Muscle of leg (tissue), 16 donors: ENCODE measurements at places on chromosomes 16 and 17. TPM values are rescaled to one million over a fixed set of nuclear protein-coding genes. Genes with fewer than 3 reads are reported as not detected.

The RRAD gene
- polyA plus RNA-seq = 10.7 TPM

The RNF157 gene
- 11.1 TPM for polyA plus RNA-seq

- DNase-seq = no peak
Measured at GRCh38 chr16:8648877-8649276, 25.5 kb upstream of the ABAT start.

DNA sequence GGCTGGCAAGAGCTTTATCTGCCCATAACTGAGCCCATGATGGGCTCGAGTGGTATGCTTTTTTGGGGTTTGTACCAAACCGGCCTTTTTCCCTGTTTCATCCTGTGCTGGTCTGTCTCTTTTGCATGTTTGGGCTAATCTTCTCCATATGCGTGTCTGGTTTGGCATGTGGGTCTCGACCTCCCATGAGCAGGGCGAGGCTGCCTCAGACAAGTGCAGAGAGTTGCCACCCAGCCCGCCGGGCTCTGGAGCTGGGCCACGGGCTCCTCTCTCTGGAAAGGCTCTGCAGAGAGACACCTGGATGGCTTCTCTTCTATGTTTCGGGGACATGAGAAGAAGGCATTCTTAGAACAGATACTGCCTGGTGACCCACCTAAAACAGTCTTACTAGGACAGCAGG is 67.8 kb upstream of the TBX2 start:
- no peak for DNase-seq
